ENCODE measurements at places on chromosomes 1 and 21.
A peak's percentile ranks its signal among the peaks of the same experiment; 100 is the strongest.

GRCh38 chr1:152167835-152168534 lies 9.0 kb upstream of the RPTN start:
- DNase-seq = peak; percentile 59

GRCh38 chr21:29961291-29962027 lies 21.7 kb upstream of the GRIK1 start:
- no peak for DNase-seq

GRCh38 chr1:244896550-244896949 lies 32.2 kb upstream of the HNRNPU start:
- peak; percentile 73 for DNase-seq

GRCh38 chr1:213526306-213526705 lies 461.5 kb upstream of the PROX1 start:
- no peak for DNase-seq

DNA sequence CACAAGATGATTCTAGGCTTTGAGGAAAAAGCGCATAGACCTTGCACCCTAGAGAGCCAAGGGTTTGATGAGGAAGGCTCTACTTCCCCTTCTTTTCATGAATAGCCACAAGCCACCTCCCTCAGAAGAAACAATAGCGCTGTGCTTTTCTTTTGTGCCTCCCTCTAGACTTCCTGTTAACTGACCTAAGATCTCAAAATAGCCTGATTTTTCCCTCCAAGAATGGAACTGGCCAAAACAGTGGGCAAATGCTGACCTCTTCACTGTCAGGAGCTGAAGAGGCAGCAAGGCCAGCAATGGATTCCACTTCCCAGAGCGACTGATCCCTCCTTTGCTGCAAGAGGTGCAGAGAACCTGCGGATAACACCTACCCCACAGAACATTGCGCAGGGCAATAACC lies 362.8 kb downstream of the KCNH1 start:
- DNase-seq = no peak

DNA sequence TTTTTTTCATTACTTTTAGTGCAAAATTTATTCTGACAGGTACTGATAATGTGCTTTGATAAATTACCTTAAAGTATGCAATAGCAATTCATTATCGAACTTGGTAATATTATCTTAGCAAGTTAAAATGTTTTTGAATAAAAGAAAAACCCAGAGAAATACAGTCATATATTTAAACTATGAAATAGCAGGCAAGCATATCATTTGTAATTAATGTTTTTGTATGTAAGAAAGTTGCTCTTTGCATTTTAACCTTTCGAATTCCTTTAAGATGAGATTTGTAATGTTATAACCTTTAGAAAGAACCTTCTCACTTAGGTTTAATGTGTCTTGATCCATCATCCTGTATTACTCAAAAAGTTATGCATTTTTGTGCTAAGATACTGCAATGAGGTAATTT lies 585.6 kb downstream of the PTBP2 start:
- no peak for DNase-seq

GRCh38 chr1:20472860-20473711 lies 12.9 kb downstream of the CAMK2N1 start:
- peak; percentile 63 for DNase-seq

GRCh38 chr1:65259816-65260215 lies 49.5 kb upstream of the DNAJC6 start:
- no peak for DNase-seq

GRCh38 chr1:173009597-173009996 lies 41.1 kb downstream of the TNFSF18 start:
- peak; percentile 30 for DNase-seq

GRCh38 chr1:50667710-50668356 lies 244.6 kb upstream of the DMRTA2 start:
- DNase-seq = no peak

- no peak for DNase-seq
Observed at GRCh38 chr1:206784471-206784903, 12.2 kb upstream of the IL10 start.

DNA sequence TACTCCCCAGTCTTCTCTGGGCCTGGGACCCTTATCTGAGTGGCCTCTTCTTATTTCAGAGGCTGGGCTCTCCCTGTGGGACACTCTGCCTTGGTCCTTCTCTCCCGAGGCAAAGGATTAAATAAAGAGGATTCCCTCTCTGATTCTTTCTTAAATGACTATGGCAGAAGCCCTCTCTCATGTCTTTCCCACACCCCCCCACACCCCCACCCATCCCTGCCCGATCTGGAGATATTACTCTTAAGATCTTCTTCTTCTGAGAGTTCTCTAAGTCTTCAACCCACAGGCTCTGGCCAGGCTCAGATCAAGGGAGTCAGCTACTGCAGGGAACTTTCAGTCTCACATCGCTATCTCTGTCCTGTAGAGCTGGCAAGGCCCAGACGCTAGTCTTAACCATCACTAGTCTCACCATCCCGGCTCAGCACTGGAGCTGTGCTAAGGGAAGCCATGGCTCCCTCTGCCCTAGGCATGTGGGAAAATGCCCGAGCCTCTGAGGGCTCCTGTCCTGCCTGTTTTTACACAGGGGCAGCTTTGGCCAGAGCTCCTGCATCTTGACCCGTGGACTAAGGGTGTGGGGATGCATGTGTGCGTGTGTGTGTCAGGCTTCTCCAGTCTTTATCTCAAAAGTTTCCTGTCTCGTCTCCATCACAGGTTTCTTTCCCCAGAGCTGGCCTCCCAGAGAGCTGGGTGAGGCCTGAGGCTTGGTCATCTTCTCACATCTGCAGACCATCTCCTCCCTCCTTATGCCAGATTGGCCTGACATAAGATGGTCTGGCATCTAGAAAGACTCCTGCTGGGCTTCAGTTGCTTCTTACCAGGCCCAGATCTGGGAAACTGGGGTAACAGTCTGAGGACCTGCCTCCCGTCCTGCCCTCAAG lies 36.7 kb downstream of the LGR6 start:
- DNase-seq = no peak

DNA sequence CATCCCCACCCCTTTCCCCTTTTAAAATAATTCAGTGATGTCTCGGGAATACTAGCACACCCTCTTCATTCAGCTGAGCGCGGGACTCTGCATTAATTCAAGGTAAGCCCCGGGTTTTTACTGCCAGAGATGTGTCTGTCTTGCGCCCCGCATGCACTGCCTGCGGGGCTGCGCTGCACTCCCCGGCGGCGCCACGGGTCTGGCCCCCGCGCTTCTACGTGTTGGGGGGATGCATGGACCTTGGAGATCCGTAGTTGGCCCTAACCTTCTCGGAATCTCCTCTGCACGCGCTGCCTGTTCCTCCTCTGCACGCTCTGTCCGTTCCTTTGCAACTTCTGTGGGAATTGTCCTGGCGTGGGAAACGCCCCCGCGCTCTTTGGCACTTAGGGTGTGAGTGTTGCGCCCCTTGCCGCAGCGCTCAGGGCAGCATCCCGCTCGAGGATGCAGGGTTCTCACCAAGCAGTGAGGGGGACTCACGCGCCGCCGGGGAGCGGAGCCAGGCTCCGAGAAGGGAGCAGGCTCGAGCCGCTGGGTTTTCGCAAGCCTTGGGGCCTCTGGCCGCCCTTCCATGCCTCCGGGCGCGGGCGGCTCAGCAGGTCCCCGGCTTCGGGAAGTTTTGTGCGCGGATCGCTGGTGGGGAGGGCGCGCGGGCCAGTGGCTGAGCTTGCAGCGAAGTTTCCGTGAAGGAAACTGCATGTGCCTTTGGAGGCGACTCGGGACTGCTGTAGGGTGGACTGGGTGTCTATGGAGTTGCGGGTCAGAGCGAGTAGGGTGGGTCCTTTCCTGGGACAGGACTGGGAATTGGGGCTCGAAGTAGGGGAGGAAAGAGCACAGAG lies 165.1 kb upstream of the CACNA1E start:
- no peak for DNase-seq

- no peak for DNase-seq
Observed at GRCh38 chr1:13759072-13759471, 59.1 kb downstream of the PRDM2 start.

DNA sequence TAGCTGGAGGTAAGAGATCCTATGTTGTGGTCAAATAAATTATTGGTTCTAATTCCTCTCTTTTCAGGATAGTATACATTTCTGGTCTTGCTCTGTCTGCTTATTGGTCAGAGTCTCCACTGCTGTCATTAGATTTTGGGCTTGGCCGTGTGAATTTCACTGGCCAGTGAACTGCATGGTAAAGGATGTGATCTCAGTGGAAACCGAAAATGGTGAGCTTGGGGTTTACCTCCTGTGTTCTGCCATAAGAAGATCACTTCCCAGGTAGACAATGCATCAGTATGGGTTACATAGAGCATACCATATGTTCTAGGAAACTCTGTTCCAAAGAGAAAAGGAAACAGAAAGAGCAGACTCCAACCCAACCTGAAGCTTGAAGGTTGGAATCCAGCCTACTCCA lies 1123.3 kb upstream of the B3GALT2 start:
- no peak for DNase-seq

GRCh38 chr1:185373813-185374529 lies 56.9 kb upstream of the IVNS1ABP start:
- DNase-seq = peak; percentile 52

- peak; percentile 68 for DNase-seq
Observed at GRCh38 chr1:15406614-15407559, 2.8 kb upstream of the EFHD2 start.

DNA sequence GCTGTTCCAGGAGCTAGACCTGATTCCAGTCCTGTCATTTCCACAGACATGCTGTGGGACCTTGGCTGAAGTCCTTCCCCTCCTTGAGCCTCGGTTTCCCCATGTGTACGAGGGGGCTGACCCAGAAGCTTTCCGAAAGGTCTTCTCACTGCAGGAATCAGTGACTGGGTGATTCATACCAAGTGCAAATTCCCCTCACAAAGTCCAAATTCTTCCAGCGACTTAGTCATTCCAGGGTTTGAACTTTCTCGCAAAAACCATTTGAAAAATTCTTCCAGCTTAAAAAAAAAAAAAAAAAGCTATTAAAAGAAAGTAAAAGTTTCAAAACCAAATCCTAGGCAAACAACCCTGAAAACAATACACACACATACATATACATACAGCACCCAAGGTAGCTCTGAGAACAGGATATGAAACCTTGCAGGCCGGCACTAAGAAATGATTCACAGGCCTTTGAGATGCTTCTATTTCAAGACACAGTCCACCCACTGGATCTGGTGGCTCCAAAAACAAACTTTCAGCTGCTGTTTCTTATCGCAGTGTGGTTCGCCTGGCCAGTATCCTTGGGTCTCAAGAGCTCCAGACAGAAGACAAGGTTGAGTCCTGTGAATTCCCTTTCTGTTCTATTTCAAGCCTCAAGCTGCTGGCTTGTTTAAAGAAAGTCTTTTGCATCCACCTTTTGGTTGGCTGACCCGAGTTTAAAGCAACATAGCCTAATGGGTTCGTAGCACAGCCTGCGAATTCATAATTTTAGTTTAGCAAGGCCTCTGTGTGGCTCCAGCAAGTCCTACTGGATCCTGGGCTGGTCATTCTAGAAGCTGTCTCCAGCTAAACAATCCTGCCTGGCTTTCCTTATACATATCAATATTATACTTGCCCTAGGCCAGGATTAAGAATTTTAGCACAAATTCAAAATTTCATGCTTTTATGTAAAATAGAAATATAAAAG lies 18.0 kb upstream of the ID3 start:
- DNase-seq = peak; percentile 92

DNA sequence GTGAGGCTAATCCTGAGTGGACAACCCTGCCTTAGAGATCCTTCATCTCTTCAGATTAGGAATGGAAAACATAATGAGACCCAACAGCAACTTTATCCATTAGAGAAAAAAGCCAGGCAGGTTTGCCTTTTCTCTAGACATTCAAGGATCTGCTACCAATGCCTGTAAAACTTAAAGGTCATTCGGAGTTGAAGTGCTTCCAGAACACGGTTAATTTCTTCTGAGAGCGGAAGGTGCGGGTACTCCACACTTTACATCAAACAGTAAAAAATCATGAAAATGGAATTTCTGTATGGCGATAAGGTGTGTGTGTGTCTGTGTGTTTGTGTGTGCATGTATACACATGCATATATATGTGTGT lies 65.2 kb upstream of the PRKACB start:
- DNase-seq = no peak

DNA sequence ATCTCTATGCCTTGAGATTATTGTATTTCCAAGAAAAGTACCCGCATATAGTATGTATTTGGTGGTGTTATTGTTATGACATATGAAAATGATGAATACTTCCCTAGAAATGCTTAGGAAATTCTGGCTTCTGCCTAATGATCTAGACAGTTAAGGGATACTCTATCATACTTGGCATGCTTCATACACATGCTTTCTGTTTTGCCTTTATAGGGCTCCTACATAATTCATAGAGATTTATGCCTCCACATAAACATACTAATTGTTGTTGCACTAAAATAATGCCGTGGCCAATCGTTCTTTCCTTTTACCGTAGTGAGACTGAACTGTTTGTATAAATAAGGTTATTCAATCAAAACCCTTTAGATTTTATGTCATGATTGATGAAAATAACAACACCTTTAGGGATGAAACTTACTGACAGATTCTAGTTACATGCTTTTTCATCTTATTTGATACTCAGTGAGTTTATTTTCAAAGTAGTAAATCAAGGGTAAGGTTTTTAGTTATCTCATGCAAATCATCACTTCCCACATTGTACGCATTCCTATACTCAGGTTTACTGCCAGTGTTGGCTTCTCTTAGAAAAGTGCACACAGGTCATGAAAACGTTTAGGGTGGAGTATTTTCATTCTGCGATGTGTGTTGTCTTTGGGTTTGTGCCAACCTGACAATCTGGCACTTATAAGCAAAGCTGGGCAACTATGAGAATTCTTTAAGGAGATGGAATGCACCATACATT lies 40.5 kb upstream of the SCYL3 start:
- peak; percentile 60 for DNase-seq

GRCh38 chr21:42406201-42406621 lies 2.5 kb downstream of the UBASH3A start:
- no peak for DNase-seq

DNA sequence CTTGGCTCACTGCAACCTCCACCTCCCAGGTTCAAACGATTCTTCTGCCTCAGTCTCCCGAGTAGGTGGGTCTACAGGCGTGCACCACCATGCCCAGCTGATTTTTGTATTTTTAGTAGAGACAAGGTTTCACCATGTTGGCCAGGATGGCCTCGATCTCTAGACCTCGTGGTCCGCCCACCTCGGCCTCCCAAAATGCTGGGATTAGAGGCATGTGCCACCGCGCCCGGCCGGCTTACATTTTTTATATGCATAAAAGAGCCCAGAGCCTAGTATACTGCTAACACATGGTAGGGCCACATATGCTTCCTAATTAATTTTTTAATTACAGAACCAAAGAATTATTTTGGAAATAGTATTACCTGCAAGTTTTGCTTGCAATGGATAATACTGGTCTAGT lies 1325.4 kb downstream of the PLA2G4A start:
- DNase-seq = no peak

DNA sequence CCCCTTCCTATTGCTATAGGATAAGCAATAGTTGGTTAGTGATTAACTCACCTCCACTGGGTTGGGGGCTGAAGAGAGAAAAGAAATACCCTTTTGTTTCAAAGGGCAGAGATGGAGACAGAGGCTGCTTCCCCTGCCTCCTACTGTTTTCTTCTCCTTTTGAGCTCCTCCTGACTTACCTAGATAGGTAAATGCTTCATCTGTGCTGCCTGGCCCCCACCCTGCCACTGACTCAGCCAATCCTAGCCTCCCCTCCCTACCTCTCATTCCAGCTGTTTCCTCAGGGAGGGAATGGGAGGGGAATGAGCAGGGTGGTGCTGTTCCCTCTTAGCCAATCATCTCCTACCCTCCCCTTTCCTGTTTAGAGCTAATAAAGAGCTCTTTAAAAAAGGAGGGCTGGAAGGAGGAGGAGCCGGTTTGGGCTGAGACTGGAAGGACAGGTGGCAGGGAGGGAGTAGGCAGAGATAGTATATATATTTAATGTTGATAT lies at the start of gene C1orf116:
Gene C1orf116 (minus strand): TSS at position 229 of the 490 bp plus-strand sequence. CDS start 5,158 bp downstream, outside the sequence.
- no peak for DNase-seq

GRCh38 chr1:7948960-7949359 lies 8.3 kb upstream of the TNFRSF9 start:
- peak; percentile 60 for DNase-seq
